Hippocampal formation (tissue), 2 donors: ENCODE measurements at places on chromosomes 1 and 21.

DNA sequence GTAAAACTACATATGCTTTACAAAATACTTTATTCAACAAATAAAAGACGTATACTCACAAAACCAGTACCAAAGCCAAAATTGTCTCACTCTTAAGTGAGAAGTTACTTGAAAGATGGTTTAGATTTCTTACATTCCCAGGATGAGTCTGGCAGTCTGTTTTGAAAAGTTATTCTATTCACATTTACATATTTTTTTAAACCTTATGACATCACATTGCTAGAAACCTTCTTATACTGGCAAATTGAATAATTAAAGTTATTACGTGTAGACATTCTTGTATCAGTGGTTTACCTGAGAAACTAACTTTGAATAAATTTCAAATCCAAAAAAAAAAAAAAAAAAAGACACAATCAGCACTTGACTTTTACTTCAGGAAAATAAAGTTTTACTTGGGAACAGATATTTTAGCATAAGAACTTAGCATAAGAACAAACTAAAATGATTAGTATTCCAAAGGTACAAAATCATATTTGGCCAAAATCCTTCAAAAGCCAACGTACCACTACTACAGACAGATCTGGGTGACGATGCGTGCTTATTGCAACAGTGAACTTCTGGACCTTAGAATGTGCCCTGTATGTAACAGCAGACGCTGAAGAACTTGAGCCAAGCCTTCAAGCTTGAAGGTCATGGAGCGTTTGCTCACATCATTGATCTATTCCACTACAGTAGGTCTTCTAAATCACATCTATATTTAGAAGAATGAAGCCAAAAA is 2.5 kb downstream of the CDC42BPA start:
- DNase-seq: peak; percentile 22

GRCh38 chr1:205716371-205717132 is 33.4 kb downstream of the NUCKS1 start:
- DNase-seq: no peak

DNA sequence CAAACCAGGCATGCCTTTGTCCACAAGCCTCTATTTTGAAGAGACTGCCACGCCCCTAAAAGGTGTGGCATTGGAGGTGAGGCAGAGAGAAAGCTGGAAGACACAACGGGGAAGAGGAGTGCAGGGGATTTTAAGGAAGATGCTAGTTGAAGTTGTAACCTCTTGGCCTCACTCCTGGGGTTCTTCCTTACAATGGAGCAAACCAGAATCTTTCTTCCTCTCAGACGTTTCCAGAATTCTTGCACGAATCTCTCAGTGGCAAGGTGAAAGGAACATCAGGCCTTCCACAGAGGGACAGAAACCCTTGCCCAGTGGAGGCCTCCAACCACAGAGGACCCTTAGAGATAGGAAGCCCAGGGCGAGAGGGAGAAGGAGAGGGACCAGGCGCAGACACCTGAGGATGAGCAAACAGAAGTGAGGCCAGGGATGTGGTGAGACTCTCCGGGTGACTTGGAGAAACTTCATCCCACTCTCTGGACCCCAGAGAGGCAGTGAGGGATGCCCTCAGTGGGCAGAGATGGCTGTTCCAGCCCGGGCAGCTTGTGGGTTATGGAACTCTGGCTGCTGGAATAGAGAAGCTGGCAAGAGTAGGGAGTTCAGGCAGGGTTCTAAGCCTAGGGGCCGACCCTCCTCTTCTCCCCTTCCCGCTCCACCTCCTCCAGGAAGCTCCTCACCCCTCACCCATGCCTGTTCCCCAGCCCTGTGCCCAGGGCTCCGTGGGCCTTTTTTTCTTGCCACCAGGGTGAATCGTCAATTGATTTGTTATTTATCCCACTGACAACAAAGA is 136.8 kb upstream of the RUNX3 start:
- DNase-seq: no peak

DNA sequence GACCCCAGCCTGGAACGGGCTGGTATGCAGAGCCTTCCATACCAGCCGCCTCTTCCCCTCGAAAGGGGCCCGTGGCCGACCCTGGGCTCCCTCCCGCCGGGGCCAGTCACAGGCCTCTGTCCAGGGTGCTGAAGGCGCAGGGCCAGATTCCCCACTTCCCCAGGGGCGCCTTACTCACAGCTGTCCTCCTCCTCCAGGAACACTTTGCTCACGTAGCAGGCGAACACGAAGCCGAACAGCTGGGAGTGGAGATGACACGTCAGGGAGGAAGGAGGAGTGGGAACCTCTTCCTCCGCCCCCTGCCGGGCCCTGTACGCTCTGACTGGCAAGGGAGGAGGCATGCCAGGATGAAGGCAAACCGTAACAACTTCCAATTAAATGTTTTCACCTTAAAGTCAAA is 57.3 kb downstream of the NKAIN1 start:
- DNase-seq: no peak

DNA sequence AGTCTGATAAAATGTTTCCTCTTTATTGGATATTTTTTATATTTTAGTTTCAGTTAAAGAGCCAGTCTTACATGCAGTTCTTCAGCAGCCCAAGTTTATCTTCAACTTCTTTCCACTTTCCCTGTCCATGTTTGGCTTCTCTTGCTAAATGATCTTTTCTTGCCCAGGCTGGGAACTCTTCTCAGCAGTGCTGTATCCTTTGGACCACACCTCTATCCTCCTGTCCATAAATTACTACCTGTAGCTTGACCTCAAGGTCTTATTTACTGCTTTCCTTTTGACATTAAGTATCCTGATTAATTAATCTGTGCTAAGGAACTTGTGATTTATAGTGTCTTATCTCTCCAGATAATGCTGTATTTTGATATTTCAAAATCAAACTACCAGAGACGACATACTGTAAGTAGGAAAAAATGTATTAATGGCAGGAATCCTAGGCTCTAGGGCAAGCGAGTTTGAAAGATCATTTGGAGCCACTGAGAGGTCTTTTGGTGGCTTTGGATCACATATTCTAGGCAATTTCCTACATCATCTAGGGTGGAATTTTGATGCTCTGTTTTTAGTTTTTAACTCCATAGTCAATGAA is 20.5 kb upstream of the PDC start:
- DNase-seq: no peak

DNA sequence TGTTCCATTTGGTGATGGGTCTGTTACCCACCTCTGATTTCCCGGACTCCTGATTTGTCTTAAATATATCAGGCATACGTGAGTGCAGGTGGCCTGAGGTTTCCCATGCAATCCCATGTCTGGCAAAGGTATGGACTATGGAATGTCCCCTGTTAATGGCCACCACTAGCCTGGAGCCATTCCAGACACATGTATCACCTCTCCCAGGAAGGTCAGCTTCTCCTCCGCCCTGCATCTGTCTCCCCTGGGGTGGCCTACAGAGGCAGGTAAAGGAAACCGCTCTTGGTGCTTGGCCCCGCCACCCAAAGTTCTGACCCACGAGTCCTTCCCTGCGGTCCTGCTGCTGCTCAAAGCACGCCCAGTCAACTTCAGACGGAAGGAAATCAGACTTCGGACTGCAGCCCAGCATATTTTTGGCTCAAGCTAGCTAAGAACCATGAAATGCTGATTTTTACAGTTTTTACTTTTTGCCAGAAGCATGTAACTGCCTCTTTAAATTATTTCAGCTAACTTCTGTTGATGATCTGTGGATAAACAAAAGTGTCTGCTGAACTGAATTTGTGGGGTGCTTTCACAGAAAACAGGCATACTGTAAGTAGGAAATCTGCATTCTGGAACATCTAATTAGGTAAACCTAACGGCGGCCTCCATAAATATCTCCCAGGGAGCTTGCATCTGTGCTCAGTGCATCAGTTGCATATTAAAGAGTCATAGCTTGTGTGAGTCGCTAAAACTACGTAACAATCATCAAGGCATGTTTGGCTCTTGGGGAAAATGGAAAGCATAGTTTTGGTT is 105.9 kb downstream of the PCP4 start:
- DNase-seq: no peak

GRCh38 chr1:163166886-163167555 is 35.7 kb downstream of the RGS5 start:
- DNase-seq: no peak

DNA sequence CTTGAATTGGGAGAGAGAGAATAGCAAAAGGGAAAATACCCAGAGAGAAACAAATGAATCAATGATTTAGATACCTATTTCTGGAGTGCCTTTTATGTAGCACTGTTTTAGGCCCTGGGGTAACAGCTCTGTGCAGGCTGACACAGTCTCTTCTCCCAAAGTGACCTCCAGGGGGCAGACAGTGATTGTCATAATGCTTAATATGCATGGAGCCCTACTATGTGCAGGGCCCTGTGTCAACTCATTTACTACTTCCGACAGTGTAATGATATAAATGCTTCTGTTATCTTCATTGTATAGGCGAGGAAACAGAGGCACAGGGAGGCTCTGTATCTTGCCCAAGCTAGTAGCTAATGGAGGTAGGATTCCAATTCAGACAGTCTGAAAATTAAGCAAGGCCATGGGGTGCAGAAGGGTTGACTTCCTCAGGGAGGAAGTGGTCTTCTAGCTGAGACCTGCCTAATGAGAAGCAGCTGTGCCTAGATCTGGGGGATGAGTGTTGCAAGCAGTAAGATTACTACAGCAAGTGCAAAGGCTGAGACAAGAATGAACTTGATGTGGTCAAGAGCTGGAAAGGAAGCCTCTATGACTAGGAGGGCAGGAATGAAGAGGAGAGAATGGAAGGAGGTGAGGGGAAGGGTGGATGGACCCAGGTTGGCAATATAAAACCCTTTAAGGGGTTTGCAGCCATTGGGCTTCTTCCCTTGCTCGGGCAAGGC is 16.2 kb upstream of the SERINC2 start:
- DNase-seq: no peak

- no peak for DNase-seq
Measured at GRCh38 chr21:38489729-38490128, 8.5 kb downstream of the ERG start.

- DNase-seq: no peak
Measured at GRCh38 chr1:237891979-237892378, 1.3 kb upstream of the ZP4 start.

- no peak for DNase-seq
Measured at GRCh38 chr1:214933375-214933774, 149.2 kb upstream of the KCNK2 start.

GRCh38 chr1:168719306-168720111 is 9.5 kb downstream of the DPT start:
- DNase-seq: no peak

GRCh38 chr1:203153989-203154821 is 21.4 kb downstream of the MYBPH start:
- DNase-seq: no peak

GRCh38 chr1:119219711-119220110 is 79.3 kb upstream of the WARS2 start:
- DNase-seq: no peak
